HS-27A (cell line): ENCODE measurements at places on chromosomes 6 and 20.

DNA sequence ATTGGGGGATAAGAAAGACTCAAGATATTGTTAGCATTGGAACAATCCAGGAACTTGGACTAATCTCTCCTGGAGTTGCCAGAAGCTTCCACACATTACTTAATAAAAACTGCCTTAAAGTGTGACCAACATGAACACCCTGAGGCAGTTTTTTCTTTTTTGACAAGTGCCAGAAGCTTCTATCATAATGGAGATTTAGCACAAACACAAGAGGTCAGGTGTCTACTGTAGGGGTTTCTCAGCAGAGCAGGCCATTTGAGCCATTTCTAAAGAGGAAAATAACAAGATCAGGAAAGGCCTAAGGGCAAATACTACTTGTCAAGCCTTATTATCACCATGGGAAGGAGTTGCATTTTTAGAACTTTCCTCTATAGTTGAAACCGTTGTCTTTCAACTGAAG is 361.5 kb downstream of the EPM2A start:
- no peak for DNase-seq

GRCh38 chr20:41275301-41275731 is 42.2 kb downstream of the ZHX3 start:
- no peak for DNase-seq

DNA sequence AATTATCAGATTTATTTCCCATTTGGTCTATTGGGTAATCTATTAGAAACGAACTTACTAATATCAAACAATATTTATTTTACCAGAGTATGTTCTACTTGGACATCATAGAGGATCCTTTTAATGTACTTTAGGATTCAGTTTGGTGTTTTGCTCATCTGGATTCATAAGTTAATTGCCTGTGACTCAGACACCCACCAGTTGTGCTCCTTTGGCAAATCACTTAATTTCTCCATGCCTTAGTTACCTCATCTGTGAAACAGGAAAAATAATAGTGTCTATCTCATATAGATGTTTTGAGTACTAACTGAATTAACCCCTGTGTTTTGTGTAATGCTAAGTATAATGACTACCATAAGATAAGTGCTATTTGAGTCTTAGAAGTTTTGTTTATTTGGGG is 292.1 kb downstream of the LAMA2 start:
- no peak for DNase-seq

DNA sequence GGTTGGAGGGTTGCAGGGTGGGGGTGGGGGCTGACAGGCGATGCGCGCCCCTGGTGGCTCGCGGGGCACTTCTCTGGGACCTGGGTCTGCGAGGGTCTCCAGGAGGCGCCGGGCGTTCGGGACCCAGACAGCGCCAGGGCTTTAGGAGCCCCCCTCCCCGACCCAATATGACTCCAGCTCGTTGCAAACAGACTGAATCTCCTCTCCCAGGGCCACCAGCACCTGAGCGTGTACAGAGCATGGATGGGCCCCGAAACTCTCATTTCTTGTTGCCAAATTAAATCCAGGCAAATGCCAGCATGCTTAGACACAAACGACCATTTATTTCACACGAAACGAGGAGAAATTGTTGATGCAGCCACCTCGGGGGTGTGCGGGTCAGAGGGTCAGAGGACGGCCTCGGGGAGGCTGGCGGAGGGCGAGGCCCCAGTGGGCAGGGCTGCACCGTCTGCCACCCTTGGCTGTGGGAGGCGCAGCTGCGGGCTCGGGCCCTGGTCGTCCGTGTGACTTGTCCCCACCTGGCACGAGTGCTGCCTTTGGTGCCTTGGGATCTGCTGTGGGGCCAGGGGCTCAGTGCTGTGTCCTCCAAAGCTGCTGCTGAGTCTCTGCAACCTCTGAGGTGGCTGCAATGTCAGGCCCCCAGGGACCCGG is 20.9 kb upstream of the GATA5 start:
- DNase-seq, result no peak

DNA sequence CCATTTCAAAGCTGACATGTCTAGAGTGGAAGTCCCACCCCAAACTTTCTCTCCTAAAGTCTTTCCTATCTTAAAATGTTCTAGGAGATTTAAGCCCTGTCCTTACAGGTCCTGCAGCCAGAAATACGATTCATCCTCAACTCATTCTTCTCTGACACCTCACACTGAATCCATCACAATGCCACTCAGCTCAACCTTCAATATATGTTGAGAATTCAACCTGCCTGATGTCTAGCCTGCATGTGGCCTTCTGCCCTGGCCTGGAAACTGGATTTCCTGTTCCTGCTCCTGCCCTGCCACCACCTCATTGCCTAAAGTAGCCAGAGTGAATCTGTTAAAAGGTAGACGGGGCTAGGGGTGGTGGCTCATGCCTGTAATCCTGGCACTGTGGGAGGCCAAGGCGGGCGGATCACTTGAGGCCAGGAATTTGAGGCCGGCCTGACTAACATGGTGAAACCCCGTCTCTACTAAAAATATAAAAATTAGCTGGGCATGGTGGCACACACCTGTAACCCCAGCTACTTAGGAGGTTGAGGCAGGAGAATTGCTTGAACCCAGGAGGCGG is 345.9 kb downstream of the CDH26 start:
- DNase-seq, result no peak

GRCh38 chr20:41697861-41698559 is 79.8 kb upstream of the CHD6 start:
- no peak for DNase-seq

DNA sequence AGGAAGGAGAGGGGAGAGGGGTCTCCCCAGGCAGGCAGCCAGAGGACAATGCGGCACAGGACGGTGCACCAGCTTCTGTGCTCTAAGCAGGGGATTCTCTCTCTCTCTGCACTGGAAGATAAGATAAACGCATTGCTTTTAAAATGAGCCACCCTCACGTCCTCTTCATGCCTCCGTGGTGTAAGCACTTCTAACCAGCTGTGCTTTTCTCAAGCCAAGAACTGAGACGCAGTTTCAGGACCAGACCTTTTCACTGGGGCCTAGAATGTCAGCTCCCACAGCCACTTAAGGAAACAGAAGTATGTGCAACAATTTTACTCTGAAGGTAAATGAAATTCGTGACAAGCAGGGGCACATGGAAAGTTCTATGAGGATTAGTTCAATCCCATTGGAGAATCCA is 82.4 kb downstream of the PSMB1 start:
- DNase-seq, result no peak

GRCh38 chr6:42315259-42315990 is 97.8 kb upstream of the MRPS10 start:
- no peak for DNase-seq

- DNase-seq, result peak; percentile 98
These were observed 6.7 kb upstream of the IFT52 start for GRCh38 chr20:43583982-43584432.

- DNase-seq, result no peak
These were observed 235.6 kb downstream of the SOX4 start for GRCh38 chr6:21829126-21829525.

GRCh38 chr20:38892091-38892981 is 33.9 kb upstream of the FAM83D start:
- DNase-seq, result no peak

- no peak for DNase-seq
These were observed 751.9 kb upstream of the CHD6 start for GRCh38 chr20:42370075-42370474.

DNA sequence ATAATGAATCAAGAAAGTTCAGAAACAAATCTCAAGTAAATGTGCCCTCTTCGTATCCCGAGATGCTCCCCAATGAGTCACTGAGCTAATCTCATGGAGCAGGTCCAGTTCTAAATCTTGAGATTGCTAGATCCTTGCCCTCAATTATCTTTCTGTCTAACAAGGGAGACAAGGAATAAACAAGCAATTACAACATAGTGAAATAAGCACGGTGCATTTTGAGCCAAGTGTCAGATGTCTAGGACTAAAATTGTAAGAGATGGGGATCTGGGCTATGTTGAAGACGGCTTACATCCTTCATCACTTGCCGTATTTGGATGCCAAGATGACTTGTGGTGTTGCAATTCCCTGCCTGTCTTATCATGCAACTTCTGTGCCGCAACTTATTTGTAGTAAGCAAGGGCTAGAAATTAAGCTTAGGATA is 56.5 kb upstream of the ADGRF1 start:
- no peak for DNase-seq

- DNase-seq, result no peak
These were observed 15.4 kb upstream of the USP45 start for GRCh38 chr6:99530627-99531026.

- DNase-seq, result no peak
These were observed 78.4 kb downstream of the PRND start for GRCh38 chr20:4800131-4800530.

GRCh38 chr20:33863440-33864323 is 52.5 kb downstream of the CHMP4B start:
- DNase-seq, result no peak

DNA sequence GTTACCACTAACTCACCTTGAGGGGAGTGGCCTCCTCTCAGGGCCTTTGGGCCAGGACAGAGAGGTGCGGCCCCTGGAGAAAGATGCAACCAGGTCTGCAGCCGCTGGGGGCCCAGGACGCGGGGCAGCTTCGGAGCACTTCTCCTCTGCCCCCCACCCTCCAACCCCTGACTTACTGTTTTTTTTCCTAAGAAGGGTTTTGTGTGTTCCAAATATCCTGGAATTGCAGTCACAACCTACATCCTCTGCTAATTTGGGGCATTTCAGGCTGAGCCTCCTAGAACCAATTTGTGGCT is 1.7 kb downstream of the LINC00237 start:
- no peak for DNase-seq

- no peak for DNase-seq
These were observed 452 bp downstream of the TRAF3IP2 start for GRCh38 chr6:111605100-111605751.

- no peak for DNase-seq
These were observed 43.2 kb downstream of the YTHDF1 start for GRCh38 chr20:63172726-63173125.

DNA sequence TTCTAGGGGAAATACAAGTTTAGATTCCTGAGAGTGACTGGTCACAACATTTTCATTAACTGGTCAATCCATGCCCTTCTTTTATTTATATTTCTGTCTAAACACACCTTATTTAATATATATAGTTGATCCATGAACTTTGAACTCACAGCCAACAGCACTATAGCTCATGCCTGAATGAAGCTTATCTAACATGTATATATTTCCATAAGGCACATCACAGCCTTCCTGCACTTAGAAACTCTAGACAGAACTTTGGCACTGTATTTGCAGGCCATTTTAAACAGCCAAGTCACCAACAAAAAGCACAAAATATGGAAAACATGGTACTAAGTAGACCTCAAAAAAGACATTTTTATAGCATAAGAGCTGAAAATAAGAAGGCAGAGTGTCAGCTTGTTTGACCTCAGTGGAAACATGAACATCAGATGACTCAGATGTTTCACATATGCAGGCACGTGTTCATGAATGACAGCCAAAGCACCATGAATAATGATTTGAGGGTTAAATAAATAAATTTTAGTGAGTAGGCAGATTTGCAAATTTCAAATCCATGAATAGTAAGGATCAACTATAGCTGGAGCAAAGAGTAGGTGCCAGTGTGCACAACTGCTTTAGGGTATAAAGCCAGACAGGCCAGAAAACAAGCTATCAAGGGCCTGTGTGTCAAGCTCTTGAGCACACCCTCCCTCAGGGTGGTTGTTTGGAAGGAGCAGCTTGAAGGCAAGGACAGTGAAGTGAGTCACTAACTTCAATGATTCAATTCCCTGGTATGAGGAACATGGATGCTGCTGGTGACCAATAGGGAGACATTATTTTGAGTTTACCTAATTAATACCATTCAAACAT is 88.9 kb upstream of the NT5E start:
- peak; percentile 71 for DNase-seq

DNA sequence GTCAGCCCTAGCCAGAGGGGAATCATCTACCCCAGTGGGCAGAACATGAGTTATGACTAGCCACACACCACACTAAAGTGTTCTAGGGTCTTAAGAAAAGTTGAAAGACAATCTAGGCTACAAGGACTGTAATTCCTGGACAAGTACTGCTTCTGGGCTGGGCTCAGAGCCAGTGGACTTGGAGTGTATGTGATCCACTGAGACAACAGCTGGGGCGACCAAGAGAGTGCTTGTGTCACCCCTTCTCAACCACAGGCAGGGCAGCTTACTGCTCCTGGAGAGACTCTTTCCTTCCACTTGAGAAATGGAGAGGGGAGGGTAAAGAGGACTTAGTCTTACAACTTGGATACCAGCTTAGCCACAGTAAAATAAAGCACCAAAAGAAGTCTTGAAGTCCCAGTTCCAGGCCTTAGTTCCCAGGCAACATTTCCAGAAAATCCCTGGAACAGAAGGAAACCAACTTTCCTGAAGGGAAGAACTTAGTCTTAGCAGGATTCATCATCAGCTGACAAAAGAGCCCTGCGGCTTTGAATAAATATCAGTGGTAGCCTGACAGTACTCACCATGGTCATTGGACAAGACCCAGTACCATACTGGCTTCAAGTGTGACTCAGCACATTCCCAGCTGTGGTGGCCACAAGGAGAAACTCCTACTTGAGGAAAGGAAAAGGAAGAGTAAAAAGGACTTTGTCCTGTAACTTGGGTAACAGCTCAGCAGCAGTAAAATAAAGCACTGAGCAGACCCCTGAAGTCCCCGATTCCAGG is 355.1 kb upstream of the ADGRB3 start:
- no peak for DNase-seq

GRCh38 chr6:68196645-68197044 is 438.4 kb upstream of the ADGRB3 start:
- no peak for DNase-seq

- no peak for DNase-seq
These were observed 69.6 kb downstream of the HFE start for GRCh38 chr6:26156850-26157250.
